Glutamatergic neuron (in vitro differentiated cells): ENCODE measurements at places on chromosomes 16 and 17. TPM values are rescaled to one million over a fixed set of nuclear protein-coding genes. Genes with fewer than 3 reads are reported as not detected.

DNA sequence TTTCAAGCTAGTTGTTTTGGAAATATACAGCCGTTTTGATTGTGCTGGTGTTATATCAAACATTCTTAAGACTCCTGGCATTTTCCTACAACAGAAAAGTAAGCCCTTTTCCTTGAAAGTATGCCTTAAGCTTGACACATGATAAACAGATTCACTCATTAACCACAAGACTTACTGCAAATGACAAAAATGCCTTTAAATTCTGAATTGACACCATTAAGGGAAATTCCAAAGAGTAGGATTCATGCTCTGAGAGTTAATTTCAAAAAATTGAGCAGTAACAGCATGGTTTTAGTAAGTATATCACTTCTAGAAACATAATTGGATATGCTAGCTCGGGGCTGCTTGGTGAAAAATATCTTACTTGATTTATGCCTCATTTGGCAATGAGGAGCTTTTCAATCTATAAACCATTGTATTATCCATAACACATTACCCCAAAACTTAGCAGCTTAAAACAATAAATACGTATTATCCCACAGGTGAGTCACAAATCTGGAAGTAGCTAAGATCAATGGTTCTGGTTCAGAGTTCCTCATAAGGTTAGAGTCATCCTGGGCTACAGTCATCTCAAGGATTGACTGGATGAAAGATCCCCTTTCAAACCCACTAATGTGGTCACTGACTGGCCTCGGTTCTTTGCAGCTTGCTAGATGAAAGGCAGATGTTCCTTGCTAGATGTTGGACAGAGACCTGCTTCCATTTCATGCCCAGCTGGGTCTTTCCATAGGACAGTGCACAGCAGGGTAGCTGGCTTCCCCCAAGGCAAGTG lies 8.2 kb upstream of the PHAF1 start:
- no peaks in the 10 kb centered on the region for H3K36me3 ChIP-seq
- peaks cover 5% of the 10 kb centered on the region for H3K4me1 ChIP-seq
- H3K4me3 ChIP-seq: no peak overlapping the region
- H3K27me3 ChIP-seq: peaks cover 10% of the 10 kb centered on the region
- no peak for DNase-seq

CCL4L2 gene
- not detected for total RNA-seq

SEPTIN12 gene
- total RNA-seq: 0.96 TPM

DNA sequence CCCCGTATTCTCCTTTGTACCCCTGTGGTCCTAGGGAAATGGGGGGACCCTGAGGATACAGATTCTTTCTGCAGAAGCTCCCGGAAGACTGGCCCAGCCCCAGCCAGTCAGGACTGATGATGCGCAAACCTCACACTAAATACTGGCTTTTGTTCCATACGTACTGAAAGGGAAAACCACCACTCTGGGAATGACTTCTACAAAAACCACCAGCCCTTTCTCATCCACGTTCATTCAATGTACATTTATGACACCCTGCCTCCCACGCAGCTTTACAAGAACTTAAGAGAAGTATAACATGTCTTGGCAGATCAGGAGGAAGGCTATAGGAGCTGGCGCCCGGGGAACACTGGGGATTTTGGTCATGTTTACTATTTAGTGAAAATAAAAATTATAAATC lies 70.6 kb downstream of the MARCHF10 start:
- H3K27ac ChIP-seq: no peak overlapping the region
- H3K27me3 ChIP-seq: no peaks in the 10 kb centered on the region
- DNase-seq: no peak
- no peaks in the 10 kb centered on the region for H3K36me3 ChIP-seq

NPIPB8 gene
- total RNA-seq: not detected

CFAP97D1 gene
- total RNA-seq: not detected

DNA sequence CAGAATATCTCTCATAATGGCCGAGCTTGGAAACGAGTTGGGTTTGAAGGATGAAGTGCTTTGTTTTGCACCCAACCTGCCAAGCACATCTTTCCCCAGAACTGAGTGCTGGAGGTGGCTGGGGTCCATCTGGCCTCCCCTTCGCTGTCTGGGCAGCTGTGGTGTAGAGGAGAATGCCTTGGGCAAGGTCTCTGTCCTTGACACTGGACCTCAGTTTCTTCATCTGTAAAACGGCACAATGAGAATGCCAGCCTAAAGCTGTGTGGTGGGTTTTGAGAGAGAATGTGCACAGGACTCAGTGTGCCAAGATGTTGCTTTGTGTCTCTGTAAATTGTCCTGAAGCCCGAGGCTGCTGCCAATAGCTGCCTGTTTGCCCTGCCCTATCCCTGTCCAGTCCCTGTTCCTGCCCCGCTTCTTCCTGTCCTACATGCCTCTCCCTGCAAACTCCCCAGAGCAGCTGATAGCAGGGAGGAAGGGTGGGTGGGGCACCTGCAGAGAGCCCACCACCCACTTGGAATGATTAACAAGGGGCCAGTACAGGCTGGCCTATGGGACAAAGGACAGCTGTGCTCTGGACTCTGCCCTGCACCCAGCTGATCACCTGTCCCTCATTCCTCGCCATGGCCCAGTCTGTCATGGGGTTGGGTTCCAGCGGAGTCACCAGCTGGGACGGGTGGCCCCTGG lies 15.3 kb downstream of the LASP1 start:
- peaks cover 23% of the 10 kb centered on the region for H3K4me1 ChIP-seq
- H3K36me3 ChIP-seq: no peaks in the 10 kb centered on the region
- no peak for DNase-seq
- peak overlapping the region; percentile 21 for H3K27ac ChIP-seq
- H3K27me3 ChIP-seq: peaks cover 5% of the 10 kb centered on the region

DNA sequence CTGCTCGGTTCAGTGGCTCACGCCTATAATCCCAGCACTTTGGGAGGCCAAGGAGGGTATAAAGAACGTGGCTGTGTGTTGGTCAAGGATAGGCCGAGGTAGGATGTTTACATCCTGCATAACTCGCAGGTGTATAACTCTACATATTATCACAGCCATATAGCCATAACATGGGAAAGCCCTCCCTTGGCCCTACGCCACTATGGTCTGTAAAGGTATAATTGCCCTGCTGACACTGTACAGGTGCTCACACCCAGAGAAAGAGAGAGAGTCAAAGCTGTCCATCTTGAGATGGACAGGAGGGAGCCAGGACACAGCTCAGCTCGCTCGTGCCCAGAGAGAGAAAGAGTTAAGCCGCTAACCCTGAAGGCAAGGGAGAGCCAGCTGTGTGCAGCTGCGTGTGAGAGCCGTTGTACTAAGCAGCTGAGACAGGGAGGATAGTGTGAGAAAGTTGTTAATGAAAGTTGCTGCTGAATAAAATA lies 30.4 kb upstream of the DHX8 start:
- peak overlapping the region; percentile 63 for H3K27ac ChIP-seq
- peaks cover 23% of the 10 kb centered on the region for H3K4me1 ChIP-seq
- no peak overlapping the region for H3K4me3 ChIP-seq
- peaks cover 12% of the 10 kb centered on the region for H3K27me3 ChIP-seq

NLRC3 gene
- not detected for total RNA-seq

DNA sequence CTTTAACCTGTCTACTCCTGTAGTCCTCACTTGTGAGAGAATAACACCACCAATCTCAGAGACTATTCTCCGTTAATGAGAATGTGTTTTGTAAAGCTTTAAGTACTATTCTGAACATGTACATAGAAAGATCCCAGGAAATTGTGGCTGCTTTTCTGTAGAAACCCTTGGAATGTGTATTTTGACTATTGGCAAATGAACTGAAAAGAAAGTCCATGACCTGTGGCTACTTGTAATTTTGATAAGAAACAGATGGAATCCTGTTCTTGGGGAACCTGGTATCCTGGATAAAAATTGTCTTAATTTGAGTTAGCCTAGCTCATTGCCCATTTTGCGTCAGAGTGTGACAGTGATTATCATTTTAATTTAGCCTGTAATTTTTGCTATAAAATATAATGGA lies 9.1 kb downstream of the CTCF start:
- H3K4me3 ChIP-seq: no peak overlapping the region
- peaks cover 2% of the 10 kb centered on the region for H3K4me1 ChIP-seq
- no peak overlapping the region for H3K27ac ChIP-seq
- H3K27me3 ChIP-seq: peaks cover 2% of the 10 kb centered on the region
- no peak for DNase-seq

GRCh38 chr16:229731-230281 lies 557 bp upstream of the LUC7L start:
- no peaks in the 10 kb centered on the region for H3K36me3 ChIP-seq
- H3K27me3 ChIP-seq: peaks cover 2% of the 10 kb centered on the region
- no peak for DNase-seq
- peaks cover 15% of the 10 kb centered on the region for H3K4me1 ChIP-seq
- H3K27ac ChIP-seq: peak overlapping the region; percentile 89

DNA sequence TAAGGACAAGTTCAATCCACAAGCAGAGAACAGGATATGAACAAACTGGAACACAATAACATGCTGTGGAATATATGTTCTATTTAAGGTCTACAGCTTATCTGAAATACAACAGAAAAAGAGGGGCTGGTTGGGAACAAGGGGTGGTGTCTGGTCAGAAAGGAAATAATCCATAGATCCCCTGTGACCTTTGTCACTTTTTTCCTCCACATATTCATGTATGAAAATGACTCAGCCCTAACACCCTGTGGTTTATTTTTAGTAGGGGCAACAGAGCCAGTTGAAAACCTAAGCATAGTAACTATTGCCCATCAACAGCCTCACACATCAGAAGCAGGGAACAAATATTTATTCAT lies 12.3 kb upstream of the SPAG9 start:
- DNase-seq: no peak
- H3K4me1 ChIP-seq: no peaks in the 10 kb centered on the region
- no peaks in the 10 kb centered on the region for H3K36me3 ChIP-seq

CREBBP gene
- total RNA-seq: 96.9 TPM

DNA sequence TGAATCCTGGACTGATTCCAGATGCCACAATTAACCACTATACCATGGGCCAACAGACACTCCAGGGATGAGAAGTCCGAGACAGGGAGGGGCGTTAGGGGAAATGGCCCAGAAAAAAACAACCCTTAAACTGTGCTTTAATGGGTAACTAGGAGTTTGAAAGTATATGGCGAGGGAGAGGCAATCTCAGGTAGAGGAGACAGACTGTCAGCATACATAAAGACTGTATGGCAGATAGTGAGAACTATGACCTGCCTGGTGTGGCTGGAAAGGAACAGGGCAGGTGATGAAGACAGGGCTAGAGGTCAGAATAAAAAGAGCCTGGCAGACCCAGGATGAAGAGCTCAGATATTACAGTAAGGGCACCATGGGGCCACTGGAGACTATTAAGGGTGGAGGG lies 8.1 kb downstream of the ZZEF1 start:
- DNase-seq: no peak
- no peaks in the 10 kb centered on the region for H3K36me3 ChIP-seq
- no peak overlapping the region for H3K27ac ChIP-seq
- peaks cover 9% of the 10 kb centered on the region for H3K4me1 ChIP-seq
- H3K27me3 ChIP-seq: peaks cover 2% of the 10 kb centered on the region
- no peak overlapping the region for H3K4me3 ChIP-seq

B4GALNT2 gene
- 0.98 TPM for total RNA-seq
